ENCODE measurements at places on chromosomes 13 and 19.
A peak's percentile ranks its signal among the peaks of the same experiment; 100 is the strongest.

- DNase-seq, result no peak
These were observed 560.6 kb downstream of the TBC1D4 start for GRCh38 chr13:74921326-74921725.

DNA sequence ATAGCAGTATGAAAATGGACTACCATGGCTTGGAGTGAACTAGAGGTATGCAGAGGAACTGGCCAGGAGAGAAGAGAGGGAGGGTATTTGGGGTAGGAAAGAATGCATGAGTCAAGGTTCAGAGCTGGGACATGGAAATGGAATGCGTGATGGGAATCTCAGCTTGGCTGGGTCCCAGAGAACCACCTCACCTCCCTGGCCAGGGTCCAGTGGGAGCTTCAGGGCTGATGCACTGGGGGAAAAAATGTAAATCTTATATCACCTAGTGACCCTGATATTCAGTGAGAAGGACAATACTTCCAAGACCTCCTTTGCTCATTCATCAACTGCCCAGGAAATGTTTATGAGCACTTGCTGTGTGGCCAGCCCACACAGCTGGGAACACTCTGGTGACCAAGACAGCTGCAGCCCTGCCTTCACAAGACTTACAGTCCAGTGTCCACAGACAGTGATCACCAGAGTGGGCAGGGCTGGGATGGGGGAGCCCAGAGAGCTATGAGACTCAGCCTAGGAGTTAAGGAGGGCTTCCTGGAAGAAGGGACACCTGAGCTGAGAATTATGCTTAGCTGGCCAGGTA is 12.8 kb downstream of the IGSF23 start:
- DNase-seq, result no peak

- DNase-seq, result peak; percentile 50
These were observed 22.3 kb upstream of the TFDP1 start for GRCh38 chr13:113562085-113562749.

DNA sequence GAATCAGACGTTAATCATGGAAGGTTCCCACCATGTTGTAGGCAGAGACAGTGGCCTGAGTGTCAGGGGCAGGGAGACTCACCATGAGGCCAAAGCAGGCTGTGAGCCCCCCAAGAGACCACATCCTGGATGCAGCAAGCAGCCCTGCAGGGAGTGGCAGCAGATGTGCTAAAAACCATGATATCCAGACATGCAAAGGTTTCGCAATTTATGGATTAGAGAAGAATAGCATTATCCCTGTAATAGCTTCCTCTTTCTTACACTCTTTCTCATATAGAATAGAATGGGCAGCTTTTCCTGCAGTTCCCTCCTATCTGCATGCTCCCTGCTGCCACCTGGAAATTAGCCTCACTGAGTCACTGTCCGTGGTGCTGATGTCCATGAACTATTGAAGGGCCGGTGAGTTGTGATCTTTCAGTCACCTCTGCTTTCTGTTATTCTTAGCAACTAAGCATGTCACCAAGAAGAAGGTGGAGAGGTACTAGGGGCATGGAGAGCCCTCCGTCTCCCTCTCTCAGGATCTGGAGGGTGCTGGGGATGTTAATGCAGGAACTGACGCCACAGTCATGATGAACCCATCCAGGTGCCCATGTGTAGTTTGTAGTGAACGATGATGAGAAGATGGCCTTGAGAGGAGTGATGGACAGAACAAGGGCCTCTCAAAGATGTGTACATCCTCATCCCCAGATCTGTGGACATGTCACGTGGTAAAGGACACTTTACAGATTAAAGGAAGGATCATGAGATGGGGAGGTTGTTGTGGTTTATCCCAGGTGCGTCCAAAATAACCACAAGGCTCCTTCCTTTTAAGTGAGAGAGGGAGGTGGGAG is 9.9 kb downstream of the CEACAM4 start:
- no peak for DNase-seq

GRCh38 chr19:5914946-5915781 is 1.1 kb downstream of the CAPS start:
- DNase-seq, result no peak

DNA sequence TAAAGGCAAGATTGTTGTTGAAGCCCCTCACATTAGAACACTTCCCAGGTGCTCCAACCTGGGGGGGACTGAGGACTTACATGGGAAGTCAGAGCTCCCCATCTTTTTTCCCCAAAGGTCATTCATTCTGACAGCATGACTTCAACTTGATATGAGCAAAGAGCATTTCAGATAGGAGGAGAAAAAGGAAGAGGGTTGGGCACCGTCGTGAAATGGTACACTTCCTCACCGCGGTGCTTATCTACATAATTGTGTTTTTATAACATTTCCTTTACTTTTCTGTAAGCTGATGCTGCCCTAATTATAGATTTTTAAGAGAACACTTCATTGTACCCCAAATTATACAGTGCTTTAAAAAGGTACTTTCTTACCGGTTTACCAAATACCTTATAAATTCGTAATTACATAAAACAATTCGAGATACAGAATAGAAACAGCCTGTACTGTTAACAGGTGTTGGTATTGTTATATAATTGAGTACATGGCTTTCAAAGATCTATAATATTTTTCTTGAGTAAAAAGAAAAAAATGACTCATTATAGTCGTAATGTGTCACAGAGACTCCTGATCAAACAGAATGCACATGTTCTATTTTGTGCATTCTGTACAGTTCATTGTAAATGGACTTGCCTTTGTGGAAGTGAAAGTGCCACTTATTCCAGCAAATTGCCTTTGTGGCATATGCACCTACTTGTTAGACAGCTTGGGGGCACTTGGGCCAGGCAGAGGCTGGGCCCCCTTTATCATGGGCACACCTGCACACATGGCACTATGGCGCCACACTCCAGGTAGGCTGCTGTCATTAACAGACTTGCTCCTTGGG is 81.8 kb downstream of the GGACT start:
- DNase-seq, result no peak

DNA sequence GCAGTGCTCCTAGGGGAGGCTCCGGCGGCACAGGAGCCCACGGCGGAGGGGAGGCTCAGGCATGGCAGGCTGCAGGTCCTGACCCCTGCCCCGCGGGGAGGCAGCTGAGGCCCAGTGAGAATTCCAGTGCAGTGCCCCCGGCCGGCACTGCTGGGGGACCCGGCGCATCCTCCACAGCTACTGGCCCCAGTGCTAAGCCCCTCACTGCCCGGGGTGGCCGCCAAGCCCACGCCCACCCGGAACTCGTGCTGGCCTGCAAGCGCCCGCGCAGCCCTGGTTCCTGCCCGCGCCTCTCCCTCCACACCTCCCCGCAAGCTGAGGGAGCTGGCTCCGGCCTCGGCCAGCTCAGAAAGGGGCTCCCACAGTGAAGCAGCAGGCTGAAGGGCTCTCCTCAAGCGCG is 62.2 kb downstream of the SPRY2 start:
- DNase-seq, result no peak

DNA sequence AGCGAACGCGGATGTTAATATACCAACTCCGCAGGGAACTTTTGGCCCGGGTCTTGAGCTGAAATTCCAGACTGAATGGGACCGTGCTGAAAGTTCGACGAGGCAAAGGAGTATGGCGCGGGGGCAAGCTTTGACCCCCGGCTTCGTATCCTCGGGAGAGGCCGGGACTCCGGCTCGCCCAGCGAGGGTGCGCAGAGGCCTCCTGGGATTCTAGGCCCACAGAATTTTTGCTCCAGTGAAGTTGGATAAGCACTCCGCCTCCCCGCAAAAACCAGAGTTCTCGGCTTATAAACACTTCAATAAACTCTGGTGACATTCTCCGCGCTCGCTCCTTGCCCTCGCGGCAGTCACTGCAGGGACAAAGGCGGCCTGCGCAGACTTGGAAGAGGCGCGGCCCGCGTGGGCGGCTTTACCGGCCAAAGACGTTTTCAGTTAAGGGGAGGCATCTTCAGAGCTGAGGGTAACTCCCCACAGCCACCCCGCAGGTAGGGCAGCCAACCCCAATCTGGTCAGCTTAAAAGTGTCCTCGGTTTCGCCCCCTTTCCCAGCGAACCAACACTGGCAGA is 112.6 kb downstream of the KCNRG start:
- DNase-seq, result no peak

- no peak for DNase-seq
These were observed 45.3 kb downstream of the CAPN12 start for GRCh38 chr19:38699027-38699346.

GRCh38 chr13:49272296-49272695 is 24.6 kb downstream of the CDADC1 start:
- DNase-seq, result no peak

GRCh38 chr13:94716016-94716415 is 3.7 kb upstream of the SOX21 start:
- no peak for DNase-seq

- peak; percentile 97 for DNase-seq
These were observed 386.2 kb downstream of the IRS2 start for GRCh38 chr13:109400209-109400608.

- no peak for DNase-seq
These were observed at the start of gene FGF21 for GRCh38 chr19:48755084-48755641. FGF21 (plus strand) TSS chr19:48755524; CDS start chr19:48756237, 713 bp downstream.

DNA sequence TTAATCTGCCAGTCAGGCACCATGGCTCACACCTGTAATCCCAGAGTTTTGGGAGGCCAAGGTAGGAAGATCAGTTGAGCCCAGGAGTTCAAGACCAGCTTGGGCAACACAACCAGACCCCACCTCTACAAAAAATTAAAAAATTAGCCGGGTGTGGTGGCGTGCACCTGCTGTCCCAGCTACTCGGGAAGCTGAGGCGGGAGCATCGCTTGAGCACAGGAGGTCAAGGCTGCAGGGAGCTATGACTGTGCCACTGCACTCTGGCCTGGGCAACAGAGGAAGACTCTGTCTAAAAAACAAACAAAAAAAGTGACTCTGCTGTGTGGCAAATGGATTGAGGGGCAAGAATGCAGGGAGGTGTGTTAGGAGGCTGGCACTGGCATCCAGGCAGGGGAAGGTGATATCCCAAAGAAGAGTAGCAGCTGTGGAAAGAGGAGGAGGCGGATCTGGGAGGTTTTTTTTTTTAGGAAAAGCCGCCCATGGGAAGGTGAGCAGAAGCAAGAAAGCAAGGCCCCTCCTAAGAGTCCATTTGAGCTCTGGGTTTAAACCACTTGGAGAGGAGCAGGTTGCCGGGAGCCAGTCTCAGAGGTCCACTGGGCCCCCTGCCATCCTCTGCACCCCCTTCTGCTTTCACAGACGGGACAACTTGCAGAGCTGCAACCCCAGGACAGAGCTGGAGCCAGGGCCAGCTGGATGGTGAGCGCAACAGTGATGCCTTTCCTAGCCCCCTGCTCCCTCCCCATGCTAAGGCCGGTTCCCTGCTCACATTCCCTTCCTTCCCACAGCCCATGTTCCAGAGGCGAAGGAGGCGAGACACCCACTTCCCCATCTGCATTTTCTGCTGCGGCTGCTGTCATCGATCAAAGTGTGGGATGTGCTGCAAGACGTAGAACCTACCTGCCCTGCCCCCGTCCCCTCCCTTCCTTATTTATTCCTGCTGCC is 2.1 kb downstream of the HAMP start:
- no peak for DNase-seq

DNA sequence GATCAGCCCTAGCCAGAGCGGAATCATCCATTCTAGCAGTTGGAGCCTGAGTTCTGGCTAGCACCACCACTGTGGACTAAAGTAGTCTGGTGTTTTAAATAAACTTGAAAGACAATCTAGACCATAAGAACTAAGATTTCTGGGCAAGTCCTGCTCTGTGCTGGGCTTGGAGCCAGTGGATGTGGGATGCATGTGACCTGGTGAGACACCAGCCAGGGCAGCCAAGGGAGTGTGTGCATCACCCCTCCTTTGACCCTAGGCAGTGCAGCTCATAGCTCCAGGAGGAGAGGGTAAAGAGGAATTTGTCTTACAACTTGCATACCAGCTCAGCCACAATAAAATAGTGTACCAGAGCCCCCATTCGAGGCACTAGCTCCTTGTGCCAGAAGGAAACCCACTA is 21.0 kb downstream of the ITGBL1 start:
- DNase-seq, result no peak

- DNase-seq, result peak; percentile 72
These were observed 15.7 kb downstream of the GARRE1 start for GRCh38 chr19:34269968-34270621.

DNA sequence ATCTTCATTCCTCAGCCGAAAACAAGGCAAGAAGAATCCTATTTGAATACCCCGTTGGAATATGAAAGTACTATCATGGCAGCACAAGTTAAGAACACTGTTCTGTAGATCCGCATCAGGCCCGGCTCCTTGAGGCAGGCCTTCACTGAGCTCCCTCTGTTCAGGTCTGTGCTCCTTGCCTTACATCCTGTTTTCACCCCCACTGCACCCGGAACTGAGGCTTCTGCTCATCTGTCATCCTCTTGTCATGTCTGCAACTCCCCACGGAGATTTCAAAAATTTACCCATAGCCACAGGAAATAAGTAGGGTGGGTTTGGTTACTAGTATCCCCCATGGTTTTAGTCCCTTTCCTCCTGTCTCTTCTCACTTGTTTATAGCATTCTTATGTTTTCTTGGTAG is 861.9 kb downstream of the GPC5 start:
- DNase-seq, result no peak

- DNase-seq, result no peak
These were observed 823.9 kb upstream of the SLITRK1 start for GRCh38 chr13:84705982-84706710.

DNA sequence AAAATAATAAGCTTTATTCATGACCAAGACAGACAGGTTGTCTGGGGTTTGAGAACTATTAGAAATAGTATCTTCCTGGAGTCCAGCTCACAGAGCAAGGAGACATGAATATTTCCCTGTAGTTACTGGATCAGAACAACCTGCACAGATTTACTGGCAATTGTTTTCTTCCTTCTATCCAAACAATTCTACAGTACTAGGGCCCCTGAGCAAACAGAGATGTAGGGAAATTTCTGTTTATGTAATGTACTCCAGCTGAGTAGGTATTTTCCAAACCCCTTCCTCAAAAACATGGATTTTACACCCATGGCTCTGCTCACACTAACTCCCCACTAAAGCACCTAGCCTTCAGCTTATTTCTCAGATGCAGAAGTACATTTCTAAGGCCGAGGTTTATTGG is 557.6 kb downstream of the GPC6 start:
- no peak for DNase-seq

DNA sequence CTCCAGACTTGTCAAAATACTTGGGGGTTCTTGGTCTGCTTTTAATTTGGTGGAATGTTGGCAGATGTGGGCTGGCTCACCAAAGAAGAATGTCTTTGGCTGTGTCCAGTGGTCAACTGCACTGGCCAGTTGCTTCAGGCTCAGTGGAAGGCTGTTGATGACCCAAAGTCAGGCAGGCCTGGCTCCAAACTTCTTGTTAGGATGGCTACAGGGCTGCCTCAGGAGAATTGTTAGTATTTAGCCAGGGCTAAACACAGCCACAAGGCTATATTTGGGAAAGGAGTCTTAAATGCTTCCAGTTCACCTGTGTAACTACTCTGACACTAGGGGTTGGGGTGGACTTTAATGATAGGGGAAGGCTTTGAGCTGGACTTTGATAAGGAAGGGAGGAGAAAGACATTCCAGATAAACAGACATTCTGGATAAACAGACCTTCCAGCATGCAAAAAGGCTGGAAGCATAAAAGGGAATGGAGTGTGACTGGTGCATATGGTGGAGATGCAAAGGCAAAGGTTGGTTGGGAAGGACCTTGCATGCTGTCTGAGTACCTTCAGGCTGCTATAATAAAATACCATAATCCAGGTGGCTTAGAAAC is 116.8 kb downstream of the FOXO1 start:
- DNase-seq, result no peak

GRCh38 chr19:15488489-15489226 is 9.4 kb upstream of the PGLYRP2 start:
- DNase-seq, result no peak
